ENCODE measurements at places on chromosomes 3 and 15.

DNA sequence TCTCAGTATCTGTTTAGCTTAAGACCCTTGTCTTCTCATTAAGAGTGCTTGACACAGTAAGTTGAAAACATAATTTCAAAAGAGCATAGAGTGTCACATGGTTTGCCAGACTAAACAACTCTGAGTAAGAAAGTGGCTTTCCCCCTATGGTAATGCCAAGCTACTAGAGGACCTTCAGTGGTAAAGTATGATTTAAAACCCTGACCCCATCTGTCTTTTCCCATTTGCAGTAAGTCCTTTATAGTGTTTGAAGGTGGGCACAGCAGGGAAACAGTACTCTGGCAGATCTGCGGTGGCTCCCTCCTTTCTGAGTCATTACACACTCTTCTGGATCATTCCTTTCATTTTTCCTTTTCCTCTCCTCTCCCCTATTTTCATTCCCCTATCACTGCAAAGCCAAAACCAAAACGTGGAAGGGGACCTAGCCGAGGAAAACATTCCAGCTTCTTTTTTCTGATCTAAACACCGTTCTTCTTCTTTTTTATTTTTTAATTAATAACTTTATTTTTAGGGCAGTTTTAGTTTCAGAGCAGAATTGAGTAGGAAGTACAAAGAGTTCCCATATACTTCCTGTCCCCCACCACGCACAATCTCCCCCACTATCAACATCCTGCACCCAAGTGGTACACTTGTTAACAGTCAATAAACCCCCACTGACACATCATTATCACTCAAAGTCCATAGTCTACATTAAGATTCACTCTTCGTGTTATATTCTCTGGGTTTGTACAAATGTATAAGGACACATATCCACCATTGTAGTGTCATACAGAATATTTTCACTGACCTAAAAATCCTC, 74.7 kb downstream of the PPARG start:
- no peak for DNase-seq

GRCh38 chr3:132421832-132422231, 4.5 kb downstream of the DNAJC13 start:
- DNase-seq, result no peak

DNA sequence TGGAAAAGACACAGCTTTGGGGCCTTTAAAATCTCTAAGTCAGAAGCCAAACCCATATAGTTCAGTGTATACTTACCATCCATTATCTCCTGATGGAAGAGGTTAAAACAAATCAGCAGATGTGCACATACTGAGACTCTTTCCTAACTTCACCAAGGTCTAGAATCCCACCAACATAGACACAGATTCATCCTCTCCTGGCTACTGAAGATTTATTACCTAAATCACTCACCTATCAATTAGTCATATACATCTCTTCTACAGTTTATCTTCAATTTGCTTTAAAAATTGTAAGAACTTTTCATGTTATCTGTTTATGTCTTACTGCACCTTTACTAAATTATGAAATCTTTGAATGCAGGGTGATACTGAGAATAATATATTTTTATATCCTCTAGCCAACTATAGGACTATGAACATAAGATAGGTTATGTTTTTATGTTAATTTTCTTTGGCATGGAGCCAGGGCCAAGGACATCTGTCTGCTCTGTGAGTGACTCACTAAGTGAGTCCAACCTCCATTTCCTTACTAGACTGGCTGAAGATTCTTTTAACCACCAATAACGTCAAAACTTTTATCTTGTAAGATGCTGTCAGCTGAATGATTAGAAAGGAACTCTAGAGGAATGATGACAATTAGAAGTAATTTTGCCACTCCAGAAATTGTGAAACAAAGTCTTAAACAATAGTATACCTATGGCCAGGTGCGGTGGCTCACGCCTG, 397.6 kb downstream of the FOXP1 start:
- no peak for DNase-seq

GRCh38 chr15:27244047-27244446, 273.1 kb downstream of the GABRG3 start:
- no peak for DNase-seq

- DNase-seq, result no peak
Measured at GRCh38 chr15:36364377-36364776, 215.0 kb upstream of the CDIN1 start.

DNA sequence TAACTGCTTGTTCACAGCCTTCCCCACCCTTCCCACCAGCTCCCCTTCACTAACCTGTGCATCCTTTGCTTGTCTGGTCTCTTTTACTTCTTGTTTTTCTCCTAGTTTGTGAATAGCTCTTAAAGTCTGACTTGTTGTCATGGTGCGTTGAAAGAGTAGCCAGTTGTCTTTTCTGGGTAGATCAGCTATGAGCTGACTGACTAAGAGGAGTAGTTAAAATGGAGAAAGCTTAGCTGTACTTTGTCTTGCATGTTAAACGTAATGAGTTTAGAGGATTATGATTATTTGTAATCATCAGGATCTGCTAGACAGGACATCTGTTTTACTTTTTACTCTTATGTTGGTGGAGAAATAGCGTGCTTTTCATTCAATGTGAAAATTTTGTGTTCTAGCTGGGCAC, 35.9 kb downstream of the ATP2C1 start:
- DNase-seq, result no peak

GRCh38 chr3:105228696-105229095, 138.0 kb upstream of the ALCAM start:
- no peak for DNase-seq

GRCh38 chr3:161607056-161607455, 110.4 kb downstream of the OTOL1 start:
- DNase-seq, result peak; percentile 20

DNA sequence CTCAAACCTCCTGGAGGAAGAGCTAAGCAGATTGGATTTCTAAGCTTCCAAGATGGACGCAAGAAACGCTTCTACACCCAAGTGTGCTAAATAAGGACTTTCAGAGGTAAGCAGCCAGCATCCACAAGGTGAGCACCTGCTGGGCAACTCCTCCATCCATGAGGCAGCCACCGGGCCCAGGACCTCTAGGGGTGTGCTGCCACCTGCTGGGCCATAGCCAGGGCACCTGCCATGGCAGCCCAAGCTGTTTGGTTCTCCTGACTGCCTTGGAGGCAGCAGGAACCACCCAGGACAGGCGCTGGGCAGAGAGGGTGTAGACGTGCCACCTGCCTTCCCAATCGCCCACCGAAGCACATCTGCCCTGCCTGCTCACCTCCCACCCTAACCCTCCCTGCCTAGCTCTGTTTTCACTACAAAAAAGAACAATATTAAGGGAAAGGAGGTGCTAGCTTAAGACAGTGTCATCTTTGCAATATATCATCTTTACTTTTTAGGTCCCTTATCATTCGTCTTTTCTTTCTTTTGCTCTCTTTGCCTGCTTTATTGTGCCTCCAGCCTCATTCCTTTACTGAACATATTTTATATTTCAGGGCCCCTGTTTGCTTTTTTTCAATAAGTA, 12.9 kb downstream of the C15orf62 start:
- peak; percentile 85 for DNase-seq

- no peak for DNase-seq
Measured at GRCh38 chr15:42716626-42717025, 20.3 kb downstream of the CDAN1 start.

- no peak for DNase-seq
Measured at GRCh38 chr15:64905119-64905831, 6.4 kb upstream of the ANKDD1A start.

DNA sequence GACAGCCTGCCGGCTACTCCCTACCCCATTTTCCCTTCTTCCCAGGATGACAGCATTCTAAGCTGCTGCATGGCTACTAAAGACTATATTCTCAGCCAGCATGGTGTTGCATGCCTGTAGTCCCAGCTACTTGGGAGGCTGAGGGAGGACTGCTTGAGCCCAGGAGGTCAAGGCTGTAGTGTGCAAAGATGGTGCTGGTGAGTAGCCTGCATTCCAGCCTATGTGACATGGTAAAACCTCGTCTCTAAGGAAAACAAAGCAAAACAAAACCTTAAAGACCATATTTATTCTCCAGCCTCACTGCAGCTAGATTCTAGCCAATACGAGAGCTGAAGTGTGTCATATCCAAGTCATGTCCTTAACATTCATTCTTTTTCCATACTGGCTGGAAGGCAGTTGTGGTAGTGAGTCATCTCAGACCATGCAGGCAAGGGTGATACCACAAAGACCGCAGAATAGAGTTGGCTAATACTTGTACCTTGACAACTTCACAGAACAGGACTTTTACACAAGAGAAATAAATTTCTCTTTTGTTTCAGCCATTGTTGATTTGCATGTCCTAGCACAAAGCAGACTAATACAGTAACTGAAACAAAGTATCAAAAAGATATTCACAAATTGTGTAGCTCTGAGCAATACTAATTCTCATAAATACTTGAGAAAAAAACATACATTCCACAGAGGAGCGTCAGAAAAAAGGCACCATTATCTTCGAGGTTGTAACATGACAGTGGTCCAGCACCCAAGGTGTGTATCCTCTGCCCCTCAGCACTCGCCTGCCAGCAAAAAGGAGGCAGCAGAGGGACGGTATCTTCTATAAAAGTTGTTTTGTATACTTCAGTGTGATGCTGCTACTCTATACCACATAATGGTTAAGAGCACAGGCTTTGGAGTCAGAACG, 14.8 kb downstream of the PBRM1 start:
- DNase-seq, result no peak

DNA sequence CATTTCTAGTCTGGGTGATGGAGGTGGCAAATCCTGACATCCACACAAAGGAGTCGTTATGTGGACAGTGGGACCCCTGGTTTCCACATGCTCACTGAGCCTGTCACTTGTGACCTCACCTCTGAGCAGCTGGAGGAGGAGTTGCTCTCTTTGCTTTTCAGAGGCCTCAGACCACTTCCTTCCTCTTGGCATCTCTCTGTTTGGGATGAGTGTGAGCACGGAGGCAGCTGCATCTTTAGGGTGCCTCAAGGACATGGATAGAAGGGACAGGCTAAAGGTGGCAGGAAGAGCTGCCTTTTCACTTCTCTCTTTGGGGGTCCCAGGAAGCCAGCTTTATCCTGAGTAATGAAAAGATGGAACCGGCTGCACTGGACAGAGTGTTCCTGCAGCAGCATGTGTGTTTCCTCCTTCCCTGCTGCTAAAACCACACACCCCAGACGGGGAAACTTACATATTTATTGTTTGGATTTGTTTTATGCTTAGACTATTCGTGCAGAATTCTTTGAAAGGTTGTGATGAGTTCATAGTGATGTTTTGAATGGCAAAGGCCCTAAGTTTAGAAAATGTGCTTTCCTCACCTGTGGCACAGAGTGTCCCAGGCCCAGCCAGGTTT, 31.8 kb downstream of the GPR171 start:
- no peak for DNase-seq

GRCh38 chr3:193301433-193301832, 60.4 kb downstream of the PLAAT1 start:
- peak; percentile 23 for DNase-seq

All from NCI-H2081 (cell line).